ENCODE measurements at places on chromosomes 5 and 9.

DNA sequence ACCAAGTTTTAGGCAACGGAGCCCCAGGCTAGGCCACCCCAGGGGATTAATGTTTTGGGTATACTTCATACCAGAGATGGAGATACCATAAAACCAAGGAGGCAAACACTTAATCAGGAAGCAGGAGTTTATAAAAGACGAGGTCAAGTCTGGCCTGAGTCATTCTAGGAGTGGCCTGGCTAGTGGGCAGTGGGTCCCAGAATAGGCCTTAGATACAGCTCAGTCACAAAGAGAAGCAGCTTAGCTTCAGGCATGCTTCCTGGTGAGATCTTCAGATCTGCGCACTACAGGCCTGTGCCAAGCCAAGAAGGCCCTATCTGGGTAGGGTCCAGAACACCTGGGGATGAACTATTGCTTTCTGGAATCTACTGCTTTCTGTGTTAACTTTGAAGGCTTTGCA lies 20.6 kb upstream of the NR5A1 start:
- no peak for DNase-seq

DNA sequence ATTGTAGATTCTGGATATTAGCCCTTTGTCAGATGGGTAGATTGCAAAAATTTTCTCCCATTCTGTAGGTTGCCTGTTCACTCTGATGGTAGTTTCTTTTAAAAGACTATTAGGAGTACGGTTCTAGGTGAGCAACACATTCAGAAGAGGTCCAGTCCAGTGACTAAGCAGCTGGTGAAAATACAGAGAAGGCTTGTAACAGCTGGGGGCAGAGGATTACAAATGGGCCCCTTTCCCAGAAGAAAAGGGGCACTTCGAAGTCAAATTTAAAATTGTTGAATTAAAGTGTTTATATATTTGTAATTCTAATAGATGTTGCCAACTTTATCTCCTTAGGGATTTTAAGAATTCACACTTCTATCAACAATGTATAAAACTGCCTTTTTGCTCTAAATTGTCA lies 720.5 kb downstream of the TLE4 start:
- DNase-seq: no peak

DNA sequence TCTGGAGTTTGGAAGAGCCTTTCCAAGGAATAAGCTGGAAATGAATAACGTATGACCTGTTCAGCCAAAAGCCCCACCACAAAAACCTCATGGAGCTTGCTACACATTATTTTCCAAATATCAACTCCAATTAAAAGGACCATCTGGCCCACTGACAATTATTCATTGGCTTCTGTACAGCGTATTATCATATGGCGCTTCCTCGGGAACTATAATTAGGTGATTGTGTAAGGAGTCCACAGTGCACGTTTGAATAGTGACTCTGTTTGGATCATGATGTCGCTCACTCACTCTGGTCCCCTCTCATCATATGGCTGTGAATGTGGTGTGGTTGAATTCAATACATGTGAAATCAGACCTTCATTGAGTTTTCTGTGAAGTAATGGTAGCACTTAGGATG lies 52.1 kb downstream of the GDNF start:
- no peak for DNase-seq

- DNase-seq: no peak
These were observed 58.0 kb downstream of the RCL1 start for GRCh38 chr9:4850603-4851310.

DNA sequence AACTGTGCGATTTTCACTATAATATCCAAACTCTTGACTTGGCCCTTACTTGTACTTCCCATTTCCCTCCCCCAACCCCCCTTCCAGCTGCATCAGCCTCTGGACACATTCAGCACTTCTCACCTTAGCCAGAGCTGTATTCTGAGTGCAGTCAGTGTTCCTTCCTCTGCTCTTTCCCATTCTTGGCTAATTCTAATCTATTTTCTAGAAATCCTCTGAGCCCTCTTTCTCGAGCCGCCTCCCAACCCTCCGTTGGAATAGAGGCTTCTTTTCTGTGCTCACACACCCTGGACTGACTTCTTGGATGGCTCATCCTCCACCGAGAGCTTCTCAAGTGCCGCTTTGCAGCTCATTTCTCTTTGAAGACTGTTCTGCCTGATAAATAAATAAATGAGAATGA lies 188.8 kb downstream of the NTRK2 start:
- DNase-seq: no peak
